Effector memory CD8-positive, alpha-beta T cell (primary cell): ENCODE measurements at places on chromosomes 1 and 21.

DNA sequence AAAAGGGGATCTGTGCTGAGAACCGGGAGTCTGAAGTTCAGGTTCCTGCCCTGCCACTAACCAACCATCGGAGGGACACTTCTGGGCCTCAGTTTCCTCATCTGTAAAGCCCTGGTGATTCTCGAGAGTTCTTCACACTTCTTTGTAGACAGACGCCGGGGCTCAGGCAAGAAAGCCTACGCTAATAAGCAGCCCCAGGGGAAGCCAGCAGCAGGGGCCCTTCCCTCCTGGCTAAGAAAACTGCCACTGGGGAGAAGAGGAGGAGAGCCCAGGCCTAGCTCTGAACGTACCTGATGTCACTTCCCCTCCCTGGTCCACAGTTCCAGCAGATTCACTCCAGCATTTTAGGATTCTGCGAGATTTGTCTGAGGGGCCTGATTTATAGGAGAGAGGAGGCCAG lies 76.0 kb downstream of the CAMK2N1 start:
- no peak for DNase-seq

- DNase-seq, result no peak
Measured at GRCh38 chr1:152886758-152887409, 8.8 kb downstream of the SMCP start.

DNA sequence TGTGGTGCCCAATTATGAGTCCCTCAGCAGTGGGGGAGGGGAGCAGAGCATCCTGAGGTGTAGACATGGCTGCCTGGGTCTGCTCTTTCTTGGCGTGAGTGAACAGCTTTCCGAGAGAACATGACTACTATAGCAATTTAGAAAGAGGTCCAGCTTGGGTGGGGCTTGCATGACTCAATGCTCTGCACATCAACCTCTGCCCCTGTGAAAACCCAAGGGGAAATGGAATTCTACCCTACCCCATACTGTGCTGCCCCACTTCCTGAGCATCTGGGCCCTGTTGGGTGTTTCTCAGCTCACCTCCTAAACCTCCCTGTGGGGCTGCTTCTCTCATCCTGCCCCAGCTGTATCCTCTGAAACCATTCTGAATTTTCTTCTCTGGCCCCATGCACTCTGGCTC lies 8.2 kb upstream of the AZIN2 start:
- no peak for DNase-seq

- DNase-seq, result no peak
Measured at GRCh38 chr1:235919833-235920441, 53.2 kb upstream of the LYST start.

- DNase-seq, result no peak
Measured at GRCh38 chr1:166947398-166948043, 27.8 kb downstream of the ILDR2 start.

- peak; percentile 70 for DNase-seq
Measured at GRCh38 chr1:15411593-15412137, 2.0 kb downstream of the EFHD2 start.

DNA sequence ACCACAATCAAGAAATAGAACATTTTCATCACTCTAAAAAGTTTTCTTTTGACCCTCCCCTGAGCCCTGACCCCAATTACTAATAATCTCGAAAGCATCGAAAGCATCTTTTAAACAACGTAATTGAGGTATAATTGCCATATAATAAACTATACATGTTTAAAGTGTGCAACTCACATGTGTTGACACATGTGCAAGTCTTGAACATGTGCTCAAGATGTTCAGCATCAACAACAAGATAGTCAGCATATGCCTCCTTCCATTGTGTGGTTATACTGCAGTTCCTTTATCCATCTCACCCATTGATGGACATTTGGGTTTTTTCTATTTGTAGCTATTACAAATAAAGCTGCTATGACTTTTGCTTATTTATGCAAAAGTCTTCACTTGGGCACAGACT lies 90.7 kb downstream of the RIPK4 start:
- DNase-seq, result no peak

DNA sequence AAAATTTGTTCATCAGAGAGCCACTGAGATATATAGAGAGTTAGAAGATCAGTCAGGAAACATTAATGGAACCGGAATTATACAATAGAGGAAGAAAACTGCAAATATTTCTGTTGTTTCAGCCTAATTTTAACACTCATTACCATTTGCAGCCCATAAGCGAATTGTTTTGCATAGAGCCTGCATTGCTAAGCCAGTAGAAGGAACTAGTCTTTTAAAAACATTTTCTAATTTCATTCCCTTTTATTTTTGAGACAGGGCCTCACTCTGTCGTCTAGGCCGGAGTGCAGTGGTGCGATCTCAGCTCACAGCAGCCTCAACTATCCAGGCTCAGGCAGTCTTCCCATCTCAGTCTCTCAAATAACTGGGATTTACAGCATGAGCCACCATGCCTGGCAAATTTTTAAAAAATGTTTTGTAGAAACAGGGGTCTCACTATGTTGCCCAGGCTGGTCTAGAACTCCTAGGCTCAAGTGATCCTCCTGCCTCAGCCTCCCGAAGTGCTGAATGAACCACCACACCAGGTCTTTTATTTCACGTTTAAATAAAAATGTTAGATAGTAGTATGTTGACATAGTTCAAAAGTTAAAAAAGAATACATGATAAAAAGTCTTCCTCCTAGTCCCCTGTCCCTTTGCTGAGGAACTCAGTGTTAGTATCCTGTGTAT lies 25.3 kb downstream of the MPZL1 start:
- DNase-seq, result no peak
